ENCODE measurements at places on chromosomes 4 and X.

DNA sequence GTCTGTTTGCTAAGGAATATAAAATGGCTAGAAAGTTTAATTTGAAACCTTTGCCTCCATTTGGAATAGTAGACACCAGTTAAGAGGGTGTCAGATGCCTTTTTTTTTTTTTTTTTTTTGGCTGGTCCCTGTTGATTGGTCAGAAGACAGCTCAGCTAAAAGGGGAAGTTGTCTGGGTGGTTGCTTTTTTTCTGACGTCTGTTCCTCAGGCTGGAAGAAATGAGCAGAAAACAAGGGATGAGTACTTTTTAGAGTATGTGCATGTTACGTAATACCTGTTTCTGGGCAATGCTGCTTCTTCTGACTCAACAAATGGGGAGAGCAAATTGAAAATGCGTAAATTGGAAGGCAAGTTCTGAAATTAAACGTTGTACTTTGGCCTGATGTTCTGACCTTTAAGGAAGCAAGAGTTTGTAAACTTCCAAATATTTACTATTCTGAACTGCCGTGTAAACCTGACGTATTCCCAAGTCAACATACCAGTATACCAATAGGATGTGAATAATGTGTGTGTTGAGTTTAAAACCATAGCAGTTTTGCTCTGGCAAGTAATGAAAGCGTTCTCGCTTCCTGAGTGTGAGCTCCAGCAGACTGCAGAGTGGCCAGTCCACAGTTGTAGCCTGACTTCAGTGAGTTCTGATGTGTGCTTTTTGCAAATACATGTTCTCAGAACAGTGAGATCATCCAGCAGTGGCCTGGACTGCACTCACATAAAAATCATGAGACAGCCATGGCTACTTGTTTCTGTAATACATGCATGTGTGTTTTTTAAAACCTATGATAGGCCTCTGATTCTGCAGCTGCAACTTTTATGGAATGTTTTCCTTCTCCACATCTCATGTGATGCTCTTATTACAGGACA is 1.7 kb downstream of the SAT1 start:
- no peak for DNase-seq

- no peak for DNase-seq
Observed at GRCh38 chrX:132651421-132652086, 162.7 kb upstream of the MBNL3 start.

DNA sequence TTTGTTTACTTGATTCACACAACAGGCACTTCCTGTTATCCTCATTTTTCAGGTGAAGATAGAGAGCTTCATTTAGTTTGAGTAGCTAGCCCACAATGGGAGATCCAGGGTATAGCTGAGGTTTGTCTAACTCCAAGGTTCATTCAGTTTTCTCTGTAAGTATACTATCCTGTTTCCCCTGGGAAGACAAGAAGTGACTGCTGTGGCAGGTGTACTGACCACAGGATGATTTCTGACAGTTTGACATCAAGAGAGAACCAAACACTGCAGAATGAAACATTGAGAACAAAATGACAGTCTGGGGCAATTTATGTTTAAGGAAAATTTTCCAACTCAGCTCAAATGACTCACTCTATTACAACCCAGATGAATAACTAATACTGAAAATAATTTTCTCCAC is 958.0 kb downstream of the STPG2 start:
- DNase-seq: no peak

- no peak for DNase-seq
Observed at GRCh38 chrX:33138677-33139249, 72.6 kb downstream of the DMD start.

- no peak for DNase-seq
Observed at GRCh38 chr4:30919458-30919857, 199.3 kb downstream of the PCDH7 start.

DNA sequence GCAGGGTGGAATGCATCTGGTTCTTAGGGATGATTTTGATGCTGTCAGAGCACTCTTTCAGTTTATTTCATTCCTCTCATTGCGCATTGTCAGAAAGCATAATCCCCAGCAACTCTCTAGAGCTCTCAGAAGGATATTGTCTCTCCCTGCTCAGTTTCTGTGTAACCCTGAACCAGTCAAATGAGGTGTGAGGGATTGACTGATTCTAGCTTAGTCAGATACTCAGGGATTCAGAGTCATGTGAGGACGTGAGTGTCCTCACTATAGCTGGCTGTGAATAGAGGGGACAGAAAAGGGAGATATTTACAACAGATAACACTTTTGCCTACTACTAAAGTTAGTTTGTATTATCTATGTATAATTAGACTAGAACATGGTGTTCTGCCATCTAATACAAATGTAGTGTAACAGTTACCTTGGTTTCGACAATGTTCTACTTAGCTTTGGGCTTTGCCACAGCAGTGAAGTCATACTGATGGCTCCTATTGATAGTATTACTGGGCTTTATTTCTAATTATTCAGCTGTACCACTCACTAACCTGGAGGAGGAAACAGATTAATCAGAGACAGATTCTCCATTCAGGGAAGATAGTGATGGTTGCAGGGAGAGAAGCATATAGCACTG is 19.5 kb downstream of the AP1AR start:
- no peak for DNase-seq

GRCh38 chr4:10093801-10094552 is 22.6 kb downstream of the WDR1 start:
- DNase-seq: no peak

GRCh38 chr4:20629186-20630106 is 70.8 kb upstream of the PACRGL start:
- DNase-seq: no peak

DNA sequence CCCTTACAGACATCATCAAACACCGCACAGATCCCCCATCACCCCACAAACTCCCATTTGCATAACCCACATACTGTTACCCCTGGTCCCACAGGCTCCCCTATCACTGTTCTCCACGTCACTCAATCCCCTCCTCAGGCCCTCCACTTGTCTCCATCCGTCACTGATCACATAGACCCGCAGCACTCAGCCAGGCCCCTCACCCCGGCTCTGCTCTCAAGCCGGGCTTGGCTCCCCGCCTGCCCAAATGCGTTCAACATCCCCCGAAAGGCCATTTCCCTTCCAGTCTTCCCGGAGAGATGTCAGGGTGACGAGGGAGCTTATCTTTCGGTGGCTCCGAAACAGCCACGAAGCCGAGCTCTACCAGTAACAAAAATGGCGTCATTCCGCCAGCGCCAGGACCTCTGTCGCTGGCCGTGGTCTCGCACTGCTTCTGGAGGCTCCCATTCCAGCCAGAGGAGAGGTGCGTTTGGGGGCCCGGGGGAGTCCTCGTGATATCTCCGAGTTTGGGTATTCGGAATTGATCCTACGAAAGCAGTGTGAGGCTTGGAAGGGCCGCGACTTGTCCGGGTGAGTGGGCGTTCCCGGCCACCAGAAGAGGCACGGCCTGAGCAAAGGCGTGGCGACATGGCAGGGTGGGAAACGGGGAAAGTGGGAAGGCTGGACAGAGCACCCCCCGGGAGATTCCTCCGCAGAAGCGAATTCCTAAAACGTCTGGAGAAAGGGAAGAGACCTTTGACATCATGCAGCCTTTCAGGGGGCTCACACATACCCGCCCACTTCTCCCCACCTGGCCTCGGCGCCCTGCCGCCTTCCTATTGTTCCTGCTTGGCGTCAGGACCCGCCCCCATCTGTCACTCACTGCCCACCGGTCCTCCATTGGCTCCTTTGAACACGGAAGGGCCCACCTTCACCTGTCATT is at the start of gene ZNF630:
Gene ZNF630, minus strand, starts transcription at position 577 of the 922 bp plus-strand sequence. CDS start 4,754 bp downstream, outside the sequence.
- DNase-seq: peak; percentile 32

DNA sequence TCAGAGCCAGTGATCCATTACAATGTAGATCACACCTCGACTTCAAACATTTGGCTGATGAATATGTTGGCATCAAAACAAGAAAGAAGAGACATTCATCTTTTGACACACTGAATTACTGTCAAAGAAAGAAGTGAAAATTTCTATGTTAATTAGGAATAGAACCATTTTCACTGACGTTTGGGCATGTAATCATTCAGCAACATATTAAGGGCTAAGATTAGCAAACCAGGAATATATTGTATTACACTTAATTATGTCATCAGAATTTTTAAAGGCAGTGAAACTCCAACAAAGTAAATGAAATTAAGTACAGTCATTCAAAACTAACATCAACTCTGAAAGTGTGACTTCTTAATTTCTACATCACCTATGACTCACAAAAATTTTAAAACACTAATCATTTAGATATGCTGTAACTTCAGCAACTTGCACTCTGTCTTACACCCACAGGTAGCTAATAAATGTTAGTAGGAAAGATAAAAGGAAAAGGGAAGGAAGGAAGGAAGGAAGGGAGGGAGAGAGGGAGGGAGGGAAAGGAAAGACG is 1.4 kb upstream of the SMR3A start:
- DNase-seq: no peak

- no peak for DNase-seq
Observed at GRCh38 chr4:53813998-53814397, 222.7 kb upstream of the LNX1 start.

- no peak for DNase-seq
Observed at GRCh38 chrX:132452911-132453550, 35.8 kb downstream of the MBNL3 start.

GRCh38 chr4:117156806-117157205 is 71.4 kb upstream of the TRAM1L1 start:
- DNase-seq: no peak

DNA sequence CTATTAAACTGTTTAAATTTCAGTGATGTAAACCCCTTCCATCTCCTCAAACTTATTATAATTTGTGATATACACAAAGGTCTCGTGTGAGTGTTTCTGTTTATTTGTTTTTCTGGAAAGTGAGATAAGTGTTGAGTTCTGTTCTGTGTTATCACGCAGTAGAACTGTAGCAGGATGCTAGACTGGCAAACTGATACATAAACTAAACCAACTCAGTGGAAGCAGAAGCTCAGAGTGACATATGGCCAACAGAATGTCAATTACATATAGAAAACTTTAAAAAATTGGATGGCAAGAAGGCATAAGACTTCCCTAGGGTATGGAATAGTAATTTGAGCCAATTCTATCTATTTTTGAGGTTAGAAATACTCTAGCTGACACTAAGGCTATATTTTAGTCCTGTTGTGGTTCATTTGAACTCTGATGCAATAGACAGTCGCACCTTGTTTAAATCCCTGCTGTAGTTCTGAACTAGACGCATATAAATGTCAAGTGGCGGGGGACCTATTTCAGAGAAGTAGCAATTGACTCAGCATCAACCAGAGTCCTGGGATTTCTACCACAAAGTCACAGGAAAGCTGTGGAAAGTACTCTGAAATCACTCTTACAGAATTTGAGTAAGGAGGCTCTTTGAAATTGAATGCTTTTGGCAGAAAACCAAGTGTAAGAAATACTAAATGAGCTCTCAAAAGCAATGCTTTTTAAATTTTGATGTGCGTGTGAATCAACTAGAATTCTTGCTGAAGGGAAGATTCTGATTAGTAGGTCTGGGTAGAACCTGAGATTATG is 294.4 kb downstream of the INPP4B start:
- no peak for DNase-seq

- DNase-seq: no peak
Observed at GRCh38 chrX:101071582-101071981, 7.1 kb upstream of the TMEM35A start.

GRCh38 chr4:8688041-8688907 is 95.7 kb downstream of the CPZ start:
- no peak for DNase-seq

DNA sequence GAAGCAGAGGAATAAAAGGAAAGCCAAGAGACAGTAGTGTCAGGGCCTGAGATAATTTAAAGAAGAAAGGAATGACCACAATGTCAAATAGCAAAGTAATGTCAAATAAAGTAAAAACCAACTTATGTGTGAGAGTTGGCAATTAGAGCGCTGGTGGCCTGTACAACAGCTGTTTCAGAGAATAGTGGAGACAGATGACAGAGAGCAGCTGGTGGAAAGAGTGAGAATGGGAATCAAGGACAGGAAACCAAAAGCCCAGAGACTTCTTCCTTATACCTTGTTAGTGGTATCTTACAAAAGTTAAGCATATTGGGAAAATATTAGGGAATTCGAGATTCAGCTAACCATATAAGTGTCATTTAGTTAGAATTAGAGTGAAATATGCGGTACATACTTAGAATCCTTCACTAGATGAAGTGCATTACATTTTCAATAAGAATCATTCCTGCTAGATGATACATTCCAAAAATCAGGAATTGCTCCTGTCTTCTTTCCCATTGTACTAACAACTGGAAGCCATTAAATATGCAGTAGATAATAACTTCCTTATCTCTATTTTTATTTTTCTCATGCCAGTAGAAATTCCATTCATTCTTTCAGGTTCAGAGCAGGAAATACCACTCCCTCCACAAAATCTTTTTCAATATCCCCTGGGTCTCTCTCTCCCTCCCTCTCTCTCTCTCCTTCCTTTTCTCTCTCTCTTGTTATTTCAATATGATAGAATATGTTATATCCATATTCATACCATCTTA is 525.4 kb downstream of the CENPC start:
- no peak for DNase-seq

DNA sequence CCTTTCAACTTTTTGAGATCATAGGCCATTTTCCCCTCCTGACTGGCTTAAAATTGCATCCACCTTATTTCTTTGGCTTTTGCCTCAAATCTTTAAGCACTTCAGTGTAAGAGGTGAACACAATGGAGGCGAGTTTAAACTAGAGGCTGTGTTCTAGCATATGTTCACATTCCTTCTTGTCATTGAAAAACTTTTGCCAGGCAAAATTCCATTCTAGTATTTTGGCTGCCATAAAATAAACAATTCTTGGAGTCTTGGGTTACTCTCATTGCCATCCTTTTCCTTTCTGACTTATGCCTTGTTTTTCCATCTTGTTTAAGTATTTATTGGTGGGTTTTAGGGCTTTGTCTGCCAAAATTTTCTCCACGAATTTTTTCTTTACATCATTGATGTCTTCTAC is 137.3 kb upstream of the ANXA10 start:
- no peak for DNase-seq

Measured in thoracic aorta (tissue), 2 donors.